ENCODE measurements at places on chromosomes 4 and X. TPM values are rescaled to one million over a fixed set of nuclear protein-coding genes. Genes with fewer than 3 reads are reported as not detected.

DNA sequence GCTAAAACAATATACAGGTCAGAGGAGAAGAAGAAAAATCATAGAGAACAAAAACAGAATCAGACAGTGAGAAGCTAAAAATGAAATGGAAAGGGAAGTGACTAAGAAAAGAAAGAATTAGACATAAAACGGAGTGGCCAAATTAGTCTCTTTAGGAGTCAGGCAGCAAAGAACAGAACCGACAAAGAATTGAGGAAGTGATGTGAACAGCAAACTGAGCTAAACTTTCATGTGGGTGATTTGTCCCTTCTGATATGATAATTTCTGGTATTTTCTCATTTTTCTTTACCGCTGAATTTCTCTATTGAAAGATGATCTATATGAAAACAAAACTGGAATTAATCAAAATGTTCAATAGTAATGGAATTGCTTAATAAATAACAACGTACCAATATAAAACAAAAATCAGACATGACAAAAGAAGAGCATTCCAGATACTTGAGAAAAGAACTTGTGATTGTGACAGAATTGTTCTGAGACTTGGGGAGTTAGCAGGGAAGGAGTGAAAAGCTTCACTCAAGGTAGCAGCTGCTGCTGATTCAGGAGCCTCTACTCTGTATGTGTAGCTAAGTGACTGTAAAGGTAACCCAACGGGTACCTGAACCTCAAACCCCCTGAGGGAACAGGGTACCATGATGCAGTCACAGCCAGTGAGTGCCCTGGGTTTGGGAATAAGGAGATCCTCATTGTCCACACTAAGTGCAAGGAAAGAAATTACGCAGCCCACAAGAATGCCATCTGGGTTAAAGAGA lies 8.8 kb downstream of the TAPT1 start:
- no peak for DNase-seq

CCKAR gene
- not detected for total RNA-seq

MAGEA12 gene
- 153 TPM for total RNA-seq

DNA sequence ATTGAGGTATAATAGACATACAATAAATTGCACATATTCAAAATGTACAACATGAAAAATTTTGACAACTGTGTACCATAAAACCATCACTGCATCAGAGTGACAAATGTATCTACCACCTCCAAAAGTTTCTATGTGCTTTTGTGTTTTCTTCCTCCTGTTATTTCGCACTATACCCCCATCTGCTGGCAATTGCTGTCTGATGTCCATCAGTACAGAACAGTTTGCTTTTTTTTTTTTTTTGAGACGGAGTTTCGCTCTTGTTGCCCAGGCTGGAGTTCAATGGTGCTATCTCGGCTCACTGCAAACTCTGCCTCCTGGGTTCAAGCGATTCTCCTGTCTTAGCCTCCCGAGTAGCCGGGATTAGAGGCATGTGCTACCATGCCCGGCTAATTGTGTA lies 154.3 kb upstream of the GIMD1 start:
- DNase-seq = peak; percentile 46

PRPS2 gene
- 33.6 TPM for total RNA-seq

ALAS2 gene
- not detected for total RNA-seq

DNA sequence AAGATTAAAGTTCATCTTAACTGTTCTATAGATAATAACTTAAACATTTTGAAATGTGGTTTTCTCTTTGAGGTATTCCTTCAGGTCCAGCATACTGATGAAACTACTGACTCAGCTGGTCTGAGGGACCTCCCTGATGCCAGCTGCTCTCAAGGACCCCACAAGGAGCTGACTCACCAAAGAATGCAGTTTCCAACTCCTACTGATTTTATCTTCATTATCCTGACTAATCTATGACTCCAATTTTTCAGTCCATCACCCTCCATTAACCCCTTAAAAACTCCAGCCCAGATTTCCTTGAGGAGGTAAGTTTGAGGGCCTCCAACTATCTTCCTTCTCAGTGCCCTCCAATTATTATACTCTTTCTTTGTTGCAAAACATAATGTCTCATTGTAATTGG lies 1.4 kb upstream of the UGT2B4 start:
- no peak for DNase-seq

HMGN5 gene
- 1.8 TPM for total RNA-seq

- peak; percentile 44 for DNase-seq
Measured at GRCh38 chr4:114378305-114378903, 220.2 kb upstream of the UGT8 start.

DDX53 gene
- not detected for total RNA-seq

DNA sequence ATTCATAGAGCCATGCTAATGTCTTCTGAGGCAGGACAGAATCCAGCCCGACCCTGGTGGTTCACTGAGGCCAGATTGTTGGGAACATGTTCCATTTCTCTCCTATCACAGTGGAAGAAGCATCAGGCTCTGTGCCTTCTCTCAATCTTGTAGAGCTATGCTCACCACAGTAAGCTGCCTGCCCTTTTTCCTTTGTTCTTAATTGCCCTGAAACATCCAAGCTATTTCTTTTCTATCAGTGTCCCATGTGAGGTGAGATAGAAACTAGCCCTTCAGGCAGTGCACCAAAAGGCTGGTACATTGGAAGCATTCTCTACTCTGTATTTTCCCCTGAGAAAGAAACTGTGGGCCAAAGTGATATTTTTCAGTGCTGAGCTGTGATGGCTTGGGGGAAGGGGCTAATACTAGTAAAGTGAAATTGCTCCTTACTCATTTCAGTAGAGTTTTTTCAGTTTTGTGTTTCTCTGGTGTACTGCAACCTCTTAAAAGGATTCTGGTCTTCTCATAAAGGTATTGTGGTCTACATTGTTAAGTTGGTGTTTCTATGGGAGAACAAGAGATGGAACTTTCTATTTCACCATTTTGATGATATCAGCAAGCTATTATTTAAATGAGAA lies 611.2 kb downstream of the RPA4 start:
- DNase-seq = no peak

DNA sequence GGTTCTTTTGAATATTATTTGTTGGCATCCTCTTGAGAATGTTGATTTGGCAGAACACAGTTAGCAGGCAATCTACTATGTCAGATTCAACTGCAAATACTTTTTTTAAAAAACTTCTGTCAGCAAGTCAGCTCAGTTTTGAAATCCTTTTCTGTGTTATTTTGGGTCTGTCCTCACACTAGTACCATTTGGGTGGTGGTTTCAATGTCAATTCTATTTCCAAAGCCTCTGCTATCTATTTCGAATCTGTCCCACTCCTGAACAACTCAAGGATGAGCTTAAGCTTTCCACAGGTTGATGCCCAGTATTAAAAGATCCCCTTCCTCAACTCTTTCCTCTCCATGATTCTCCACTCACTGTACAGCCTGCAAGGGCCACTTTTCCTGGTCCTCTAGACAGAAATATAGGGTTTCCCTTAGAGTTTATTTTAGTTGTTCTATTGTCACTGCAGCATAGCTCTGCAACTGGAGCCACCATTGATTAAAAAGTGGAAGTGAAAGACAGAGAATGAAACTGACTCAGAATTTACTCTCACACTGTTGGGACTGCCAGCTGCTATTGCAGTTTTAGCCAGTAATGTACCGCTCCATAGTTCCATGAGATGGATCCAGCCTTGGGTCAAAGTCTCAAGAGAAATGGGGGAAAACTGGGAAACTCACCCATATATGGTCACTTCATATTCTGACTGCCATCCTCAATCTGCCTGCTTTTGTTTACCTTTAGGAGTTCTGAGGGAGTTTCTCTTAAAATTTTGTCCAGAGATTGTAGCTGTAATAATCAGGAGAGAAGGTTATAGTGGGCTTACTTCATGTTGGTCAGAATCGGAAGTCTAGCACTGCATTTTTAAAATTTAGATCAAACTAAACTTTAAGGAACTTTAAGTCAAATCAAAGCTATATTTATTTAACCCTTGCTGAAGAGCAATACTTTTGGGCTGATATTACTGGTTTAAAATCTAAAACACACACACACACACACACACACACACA lies 14.6 kb downstream of the HDX start:
- no peak for DNase-seq

DNA sequence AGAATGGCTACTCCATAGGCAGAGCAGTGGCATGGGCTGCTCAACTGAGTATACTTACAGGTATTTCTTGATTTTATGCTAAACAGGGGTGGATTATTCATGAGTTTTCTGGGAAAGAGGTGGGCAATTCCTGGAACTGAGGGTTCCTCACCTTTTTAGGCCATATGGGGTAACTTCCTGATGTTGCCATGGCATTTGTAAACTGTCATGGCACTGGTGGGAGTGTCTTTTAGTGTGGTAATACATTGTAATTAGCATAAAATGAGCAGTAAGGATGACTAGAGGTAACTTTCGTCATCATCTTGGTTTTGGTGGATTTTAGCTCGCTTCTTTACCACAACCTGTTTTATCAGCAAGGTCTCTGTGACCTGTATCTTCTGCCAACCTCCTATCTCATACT lies 48.2 kb upstream of the HPSE start:
- DNase-seq = no peak

NEK1 gene
- 8.5 TPM for total RNA-seq

DNA sequence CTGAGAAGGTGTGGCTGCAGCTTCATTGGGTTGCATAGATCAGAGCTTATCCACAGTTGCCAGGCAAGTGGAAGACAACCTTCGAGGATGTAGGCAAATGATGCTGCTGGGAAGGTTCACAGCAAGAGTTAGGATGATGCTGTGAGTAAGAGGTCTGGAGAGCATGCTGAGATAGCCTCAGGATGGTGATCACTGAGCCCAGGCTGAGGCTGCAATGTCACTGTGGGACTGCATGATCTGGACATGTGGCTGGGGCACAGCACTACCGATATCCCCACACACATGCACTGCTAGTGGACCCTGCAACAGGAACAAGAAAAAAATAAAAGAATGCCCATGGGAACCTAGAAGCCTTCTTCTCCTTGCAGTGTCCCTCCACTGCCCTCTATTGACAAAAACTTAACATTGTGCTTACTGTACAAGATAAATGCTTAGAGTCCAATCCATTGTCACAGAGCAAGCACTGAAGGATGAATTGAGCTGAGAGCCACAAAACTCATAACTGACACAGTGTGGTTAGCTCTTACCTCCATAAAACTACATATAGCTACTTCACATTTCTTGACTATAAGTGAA lies 105.6 kb downstream of the CNKSR2 start:
- DNase-seq = peak; percentile 73

- DNase-seq = peak; percentile 32
Measured at GRCh38 chr4:87677731-87678130, 27.7 kb downstream of the DMP1 start.

TGIF2LX gene
- not detected for total RNA-seq

DUX4 gene
- not detected for total RNA-seq

DNA sequence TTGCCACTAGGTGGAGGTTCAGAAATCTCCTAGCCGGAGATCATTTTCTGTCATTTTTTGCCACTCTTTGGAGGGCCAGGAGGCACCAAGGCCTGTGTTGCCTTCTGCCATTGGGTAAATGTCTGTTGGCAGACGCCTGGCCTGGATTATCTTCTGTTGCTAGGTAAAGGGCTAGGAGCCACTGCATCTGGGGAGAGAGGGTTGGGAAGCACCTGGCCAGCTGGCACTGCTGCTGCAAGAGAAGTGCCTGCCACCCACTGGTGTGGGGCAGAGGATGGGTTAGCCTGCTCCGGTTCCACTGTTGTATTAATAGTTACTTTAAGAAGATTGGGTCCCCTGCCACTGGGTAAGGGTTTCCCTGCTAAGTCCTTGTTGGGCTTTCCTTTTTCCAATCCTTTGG lies 58.1 kb downstream of the AWAT2 start:
- DNase-seq = no peak

DNA sequence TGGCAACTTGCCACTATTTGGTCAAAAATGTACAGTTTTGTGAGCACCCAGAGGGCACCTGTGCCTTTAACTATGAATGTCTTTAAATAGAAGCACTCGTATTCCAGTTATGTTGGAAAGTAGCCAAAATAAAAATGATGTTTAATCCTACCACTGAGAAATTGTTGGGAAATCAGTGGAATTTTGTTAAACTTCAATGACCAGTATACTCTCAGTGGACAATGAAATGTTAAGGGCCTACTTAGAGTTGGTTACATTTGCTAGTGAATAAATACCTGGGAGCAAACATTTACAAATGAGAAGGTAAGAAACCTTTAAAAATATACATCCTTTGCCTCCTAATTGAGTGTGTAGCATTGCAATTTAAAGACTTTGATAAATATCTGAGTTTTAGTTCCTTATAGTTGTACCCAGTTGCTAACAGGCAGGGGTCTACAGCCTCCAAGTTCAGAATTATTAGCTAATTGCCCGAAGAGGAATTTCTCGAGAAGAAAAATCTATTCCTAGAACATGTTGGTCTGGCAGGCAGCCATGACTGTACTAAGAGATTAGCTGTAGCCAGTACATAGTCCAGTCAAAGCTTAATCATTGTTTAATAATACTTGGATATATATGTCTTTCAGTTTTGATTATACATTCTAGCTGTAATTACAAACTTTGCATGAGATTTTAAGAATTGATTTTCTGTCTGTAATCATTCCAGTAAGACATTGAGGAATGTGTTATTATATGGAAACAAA lies 93.2 kb downstream of the IL1RAPL2 start:
- no peak for DNase-seq

GRCh38 chrX:10189317-10190268 lies 32.8 kb downstream of the CLCN4 start:
- peak; percentile 72 for DNase-seq

MAGEA2 gene
- total RNA-seq = 67.5 TPM

PCDH7 gene
- total RNA-seq = 40.5 TPM

GRCh38 chr4:125676583-125676982 lies 361.8 kb downstream of the FAT4 start:
- no peak for DNase-seq

DNA sequence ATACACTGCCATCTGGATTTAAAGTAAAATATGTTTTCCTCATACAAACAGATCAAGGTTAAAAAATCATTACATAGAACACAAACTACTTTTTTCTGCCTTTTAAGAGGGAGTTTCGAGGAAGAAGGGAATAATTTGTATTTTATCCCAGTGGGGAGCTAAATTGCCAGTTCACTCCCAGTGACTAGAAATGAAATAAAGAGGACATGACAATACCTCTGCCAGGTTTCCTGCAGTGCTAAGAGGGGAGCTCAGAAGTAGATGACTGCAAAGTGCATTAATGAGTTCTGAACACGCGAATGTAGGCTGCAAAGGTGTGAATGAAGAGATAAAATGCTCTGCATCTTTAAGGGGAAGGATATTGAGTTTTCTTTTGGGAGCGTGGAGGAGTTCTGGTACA lies 69.7 kb downstream of the SRPX start:
- no peak for DNase-seq

REELD1 gene
- not detected for total RNA-seq

All from SK-MEL-5 (cell line).